ENCODE measurements at places on chromosomes 1 and 21.

DNA sequence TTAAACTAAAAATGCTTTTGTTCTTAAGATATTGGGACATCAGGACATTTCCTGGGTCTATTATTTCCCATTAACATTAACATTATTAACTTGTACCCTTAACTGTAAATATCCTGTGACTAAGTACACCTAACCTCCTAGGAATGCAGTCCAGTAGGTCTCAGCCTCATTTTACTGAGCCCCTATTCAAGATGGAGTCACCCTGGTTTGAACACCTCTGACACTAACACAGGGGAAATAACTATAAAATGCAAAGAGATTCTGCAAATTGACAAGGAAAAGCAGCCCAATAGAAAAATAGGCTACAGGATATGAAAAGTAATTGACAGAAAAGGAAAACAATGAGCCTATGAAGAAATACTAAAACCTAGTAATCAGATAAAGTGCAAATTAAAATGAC lies 11.6 kb upstream of the NCMAP start:
- no peak for DNase-seq

DNA sequence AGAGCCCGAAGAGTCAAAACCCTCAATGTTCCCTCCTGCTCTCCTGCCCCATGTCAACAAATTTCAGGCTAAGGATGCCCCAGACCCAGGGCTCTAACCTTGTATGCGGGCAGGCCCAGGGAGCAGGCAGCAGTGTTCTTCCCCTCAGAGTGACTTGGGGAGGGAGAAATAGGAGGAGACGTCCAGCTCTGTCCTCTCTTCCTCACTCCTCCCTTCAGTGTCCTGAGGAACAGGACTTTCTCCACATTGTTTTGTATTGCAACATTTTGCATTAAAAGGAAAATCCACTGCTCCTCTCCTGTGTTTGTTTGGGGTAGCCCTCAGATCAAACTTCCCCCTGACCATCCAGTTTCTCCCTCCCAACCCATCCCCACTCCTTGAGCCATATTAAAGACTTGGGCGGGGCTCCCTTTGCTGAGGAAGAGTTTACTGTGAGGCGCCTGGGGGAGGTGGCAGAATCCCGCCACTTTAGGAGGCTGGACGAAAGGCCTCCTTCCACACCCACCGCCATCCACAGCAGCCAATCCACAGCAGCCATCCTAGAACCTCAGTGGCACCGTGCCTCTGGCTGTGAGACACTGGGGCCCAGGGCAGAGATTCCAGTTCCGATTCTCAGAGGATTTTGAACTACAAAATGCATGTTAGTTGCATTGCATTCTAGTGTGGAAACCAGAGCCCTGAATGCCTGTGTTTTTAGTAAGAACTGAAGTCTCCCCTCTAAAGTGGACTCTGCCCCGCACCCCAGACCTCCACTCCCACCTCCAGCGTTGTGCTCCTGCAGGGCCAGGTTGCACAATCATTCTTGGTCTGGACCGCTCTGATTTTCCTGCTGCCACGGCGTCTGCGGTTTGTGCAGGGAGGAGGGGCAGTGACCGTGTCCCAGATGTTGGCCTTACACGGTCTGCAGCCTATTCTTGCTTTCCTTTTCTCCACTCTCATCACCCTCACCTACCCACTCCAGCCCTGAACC lies 3.0 kb downstream of the OLFML3 start:
- no peak for DNase-seq

- DNase-seq: peak; percentile 92
These were observed 31.1 kb upstream of the POFUT2 start for GRCh38 chr21:45318556-45319404.

DNA sequence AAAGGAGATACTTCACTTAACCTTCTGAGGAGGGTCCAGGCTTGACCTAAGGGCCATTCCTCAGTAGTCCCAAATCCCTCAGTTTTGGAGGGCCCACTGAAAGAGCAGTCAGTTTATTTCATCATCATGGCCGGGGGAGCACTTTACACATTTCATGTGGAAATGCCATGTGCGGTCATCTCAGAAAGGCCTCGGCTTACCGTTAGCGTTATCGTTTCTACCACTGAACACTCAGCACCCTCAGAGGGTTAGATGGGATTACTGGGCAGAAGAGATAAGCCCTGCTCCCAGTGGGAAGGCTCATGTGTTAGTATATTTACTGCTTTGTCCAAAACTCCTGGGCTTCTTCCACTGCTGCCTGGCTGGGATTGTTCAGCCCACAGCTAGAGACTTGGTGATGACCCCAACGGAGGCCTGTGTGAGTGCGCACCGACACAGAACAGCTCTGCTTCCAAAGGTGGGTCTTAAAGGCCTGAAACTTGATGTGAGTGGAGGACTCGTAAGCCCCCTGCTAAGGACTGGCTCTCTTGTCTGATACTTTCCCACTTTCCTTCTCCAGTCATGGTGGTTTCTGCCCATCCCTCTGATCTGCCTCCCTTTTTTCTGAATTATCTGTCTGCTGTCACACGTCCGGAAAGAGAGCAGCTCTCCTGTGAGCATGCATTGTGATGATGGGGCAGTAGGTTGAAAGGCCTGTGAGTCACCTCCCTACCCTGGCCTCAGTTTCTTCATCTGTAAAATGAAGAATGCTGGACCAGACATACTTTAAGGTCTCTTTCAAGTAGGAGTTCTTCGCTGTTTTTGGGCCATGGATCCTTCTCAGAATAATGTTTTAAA lies 284.5 kb downstream of the ASTN1 start:
- no peak for DNase-seq

GRCh38 chr1:114314576-114314975 lies 160.9 kb upstream of the SYT6 start:
- DNase-seq: no peak

GRCh38 chr1:231679109-231679508 lies 52.5 kb downstream of the DISC1 start:
- no peak for DNase-seq

DNA sequence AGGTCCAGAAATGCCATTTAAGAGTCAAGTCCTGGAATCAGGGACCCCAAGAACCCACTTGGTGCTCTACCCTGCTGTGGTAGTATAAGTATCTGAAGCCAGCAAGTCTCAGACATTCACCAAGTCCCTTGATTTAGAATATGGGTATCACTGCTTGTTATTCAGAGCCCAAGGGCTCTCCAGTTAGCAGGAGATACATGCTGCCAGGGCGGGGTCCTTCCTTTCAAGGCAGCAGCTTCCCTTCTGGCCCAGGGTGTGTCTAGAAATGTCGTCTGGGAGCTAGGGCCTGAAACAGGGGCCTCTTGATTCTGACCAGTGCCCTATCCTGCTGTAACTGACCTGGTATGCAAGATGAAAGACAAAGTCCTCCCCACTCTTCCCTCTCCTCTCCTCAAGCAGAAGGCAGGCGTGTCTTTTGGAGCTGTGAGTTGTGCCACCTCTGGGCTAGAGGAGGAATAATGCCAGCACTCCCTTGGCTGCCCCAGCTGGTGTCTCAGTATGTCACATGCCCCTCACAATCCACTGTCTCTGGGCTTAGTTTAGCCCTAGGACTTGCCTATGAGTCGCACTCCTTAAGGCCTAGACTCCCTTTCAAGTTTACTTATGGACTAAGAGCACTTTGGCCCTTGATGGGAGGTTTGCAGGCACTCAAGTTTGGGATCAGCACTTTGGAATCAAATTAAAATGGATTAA lies 200.2 kb downstream of the MRPL39 start:
- no peak for DNase-seq

DNA sequence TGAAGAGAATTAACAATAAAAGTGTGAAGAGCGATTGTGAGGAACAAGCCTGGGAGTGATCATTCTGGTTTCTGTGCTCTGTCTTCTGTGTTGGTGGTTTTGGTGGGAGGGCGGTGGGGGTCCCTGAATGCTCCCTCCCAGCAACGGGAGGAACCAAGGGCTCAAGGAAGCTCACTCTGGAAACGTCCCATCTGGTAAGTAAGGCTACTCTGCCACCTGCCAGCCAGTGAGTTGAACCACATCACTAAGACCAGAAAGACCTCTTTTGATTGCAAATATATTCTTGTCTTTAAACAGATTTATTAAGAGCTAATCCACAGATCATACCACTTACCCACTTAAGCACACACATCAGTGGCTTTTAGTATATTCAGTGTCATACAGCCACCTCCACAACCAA lies 125.0 kb downstream of the PRDM2 start:
- no peak for DNase-seq

GRCh38 chr1:196178083-196178635 lies 430.1 kb downstream of the KCNT2 start:
- peak; percentile 12 for DNase-seq

DNA sequence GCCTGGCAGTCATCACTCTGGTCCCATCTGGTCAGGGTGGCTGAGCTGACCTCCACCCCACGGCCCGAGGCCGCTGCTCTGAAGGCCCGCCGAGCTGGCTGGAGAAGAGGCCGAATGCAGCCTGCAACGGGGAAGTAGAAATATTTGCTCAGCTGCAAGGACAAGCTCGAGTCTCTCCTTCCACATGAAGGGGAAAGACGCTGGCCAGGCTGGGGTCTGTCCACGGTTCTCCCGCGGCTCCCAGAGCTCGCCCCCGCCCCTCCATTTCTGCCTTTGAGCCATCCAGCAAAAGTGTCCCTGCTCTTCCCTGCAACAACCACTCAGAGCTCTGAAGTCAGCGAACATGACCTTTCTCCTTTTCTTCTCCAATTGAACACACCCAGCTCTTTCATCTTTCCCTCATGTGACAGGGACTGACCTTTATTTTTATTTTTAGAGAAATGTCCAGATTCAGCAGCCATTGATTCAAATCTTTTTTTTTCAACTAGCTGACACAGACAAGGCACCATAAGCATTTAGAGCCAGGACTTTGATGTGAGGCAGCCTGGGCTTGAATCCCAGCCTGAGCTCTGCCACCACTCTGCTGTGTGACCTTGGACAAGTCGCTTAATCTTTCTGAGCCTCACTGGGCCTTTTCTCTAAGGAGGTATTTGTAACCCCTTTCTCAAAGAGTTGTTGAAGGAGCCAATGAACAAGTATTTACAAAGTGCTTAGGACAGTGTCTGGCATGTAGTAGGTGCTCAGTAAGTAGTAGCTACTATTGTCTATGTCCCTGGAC lies 149.3 kb upstream of the WNT4 start:
- DNase-seq: no peak

DNA sequence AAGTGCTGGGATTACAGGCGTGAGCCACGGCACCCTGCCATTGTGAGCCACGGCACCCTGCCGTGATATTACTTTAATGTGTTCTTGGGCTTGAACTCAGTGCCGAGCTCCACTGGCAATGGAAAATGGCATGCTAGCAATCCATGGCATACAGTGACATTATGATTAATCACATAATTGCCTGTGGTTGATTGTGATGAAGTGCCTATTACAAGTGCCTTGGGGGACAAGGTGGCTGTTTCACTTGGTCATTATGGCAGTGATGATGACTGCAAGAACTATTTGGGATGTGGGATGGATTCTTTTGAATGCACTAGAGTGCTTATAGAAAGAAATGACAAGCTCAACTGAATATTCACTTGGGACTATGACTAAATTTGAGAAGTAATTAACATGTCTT lies 22.3 kb upstream of the HPCAL4 start:
- no peak for DNase-seq

GRCh38 chr21:29152916-29153315 lies 22.5 kb downstream of the MAP3K7CL start:
- DNase-seq: no peak

- no peak for DNase-seq
These were observed 106.8 kb downstream of the RAVER2 start for GRCh38 chr1:64851664-64852063.

GRCh38 chr1:116579259-116579875 lies 8.5 kb upstream of the CD58 start:
- no peak for DNase-seq

GRCh38 chr1:47128221-47128620 lies 9.0 kb upstream of the CYP4A22 start:
- no peak for DNase-seq

DNA sequence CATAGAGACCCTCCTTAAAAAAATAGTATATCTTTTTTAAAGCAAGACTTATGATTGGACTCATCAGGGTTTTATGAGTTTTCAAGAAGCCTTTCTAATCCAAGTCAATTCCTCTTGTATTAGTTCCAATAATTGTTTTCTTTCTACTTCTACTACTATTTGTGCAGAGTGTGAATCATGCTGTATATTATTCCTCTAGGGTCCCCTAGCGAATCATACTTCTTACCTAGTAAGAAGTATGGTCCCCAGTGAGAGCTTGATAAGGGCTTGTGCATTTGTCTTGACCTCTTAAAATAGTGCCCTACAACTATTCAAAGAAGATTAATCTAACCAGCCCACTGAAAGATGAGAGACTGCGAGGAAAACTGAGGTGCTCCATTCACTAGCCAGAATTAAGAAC lies 715.7 kb upstream of the ZP4 start:
- DNase-seq: no peak

GRCh38 chr1:98344731-98345130 lies 316.8 kb upstream of the SNX7 start:
- DNase-seq: no peak

DNA sequence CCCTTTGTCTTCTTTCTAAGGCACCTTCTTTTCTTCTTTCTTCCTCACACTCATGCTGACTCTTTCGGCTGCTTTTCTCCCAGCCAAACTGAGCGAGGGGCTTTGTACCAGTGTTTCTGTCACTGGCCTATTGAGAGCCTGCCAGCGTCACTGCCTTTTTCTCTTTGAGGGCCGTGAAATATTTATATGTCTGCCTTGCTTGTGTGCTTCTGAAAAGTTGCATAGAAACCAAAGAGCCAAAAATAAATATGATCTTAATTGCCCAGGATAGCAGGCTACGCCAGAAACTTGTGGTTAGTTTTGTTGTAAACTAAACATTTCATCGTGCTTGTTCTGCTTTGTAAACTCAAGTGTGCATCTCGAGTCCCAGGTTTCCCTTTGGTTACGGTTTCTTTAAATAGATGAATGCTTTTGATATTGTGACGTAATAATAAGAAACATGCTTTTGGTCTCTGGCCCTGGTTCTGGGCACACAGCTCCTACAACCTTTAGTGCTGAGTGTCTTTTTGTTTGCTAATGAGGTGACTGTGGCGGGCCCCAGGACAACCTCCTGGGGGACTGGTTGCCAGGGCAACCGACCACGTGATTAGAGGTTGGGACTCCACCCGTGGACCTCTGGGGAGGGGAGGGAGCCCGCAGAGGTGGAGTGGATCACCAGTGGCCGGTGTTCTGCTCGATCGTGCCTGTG lies 10.8 kb downstream of the SLC37A1 start:
- no peak for DNase-seq

- no peak for DNase-seq
These were observed 5.5 kb downstream of the TLR5 start for GRCh38 chr1:223137455-223138085.

DNA sequence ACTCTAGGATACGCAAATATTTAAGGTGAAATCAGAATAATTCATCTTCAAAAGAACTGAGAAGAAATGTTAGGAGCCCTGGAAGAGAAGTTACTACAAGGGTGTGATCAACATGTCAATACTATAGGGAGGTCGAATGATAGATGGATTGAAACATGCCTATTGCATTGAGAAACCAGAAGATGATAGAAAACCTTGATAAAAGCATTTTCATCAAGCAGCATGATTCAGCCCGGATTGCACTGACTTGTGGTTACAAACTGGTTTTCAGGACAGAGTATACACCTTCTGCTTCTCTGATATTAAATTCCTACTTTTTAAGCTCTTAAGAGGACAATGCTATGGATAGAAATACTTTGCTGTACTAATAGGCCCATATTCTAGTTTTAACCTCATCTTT lies 164.2 kb downstream of the FMN2 start:
- DNase-seq: no peak

GRCh38 chr1:162690672-162691434 lies 58.6 kb downstream of the DDR2 start:
- no peak for DNase-seq
